AG10803 (cell line): ENCODE measurements at places on chromosomes 1 and 21.

DNA sequence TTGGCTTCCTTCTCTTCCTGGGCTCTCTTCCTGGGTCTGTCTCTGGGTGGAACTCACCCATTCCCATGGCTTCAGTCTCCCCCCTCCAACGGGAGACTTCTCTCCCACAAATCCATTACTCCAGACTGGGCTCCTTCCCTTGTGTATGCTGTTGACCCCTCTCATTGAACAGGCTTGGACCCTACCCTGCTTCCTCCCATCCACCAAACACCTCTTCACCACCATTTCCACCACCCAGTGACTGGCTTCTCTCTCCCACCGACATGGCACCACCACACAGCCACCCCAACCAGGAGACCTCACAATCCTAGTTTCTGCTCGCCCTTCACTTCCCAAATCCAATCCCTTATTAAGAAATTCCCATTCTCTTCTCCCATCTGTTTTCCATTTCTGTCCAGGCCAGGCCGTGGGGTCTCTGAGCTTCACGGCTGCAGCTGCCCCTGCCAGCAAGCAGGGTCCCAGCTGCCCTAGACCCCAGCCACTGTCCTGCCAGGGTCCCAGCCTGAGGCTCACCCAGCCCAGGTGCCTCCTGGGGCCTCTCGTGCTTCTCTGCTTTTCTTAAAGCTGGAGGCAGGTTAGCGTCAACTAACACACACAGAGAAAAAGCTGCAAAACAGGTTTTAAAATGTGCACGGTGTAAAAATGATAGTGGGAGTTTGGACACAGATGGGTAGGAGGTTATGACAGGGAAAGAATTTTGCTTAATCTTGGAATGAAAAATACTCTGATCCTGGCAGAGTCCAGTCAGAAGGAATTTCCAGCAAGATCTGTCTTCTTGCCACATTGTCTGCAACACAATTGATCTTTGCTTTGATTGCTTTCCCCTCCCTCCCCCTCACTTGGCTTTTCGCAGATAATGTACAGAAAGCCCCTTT, 383.8 kb upstream of the VAMP3 start:
- DNase-seq, result peak; percentile 29

DNA sequence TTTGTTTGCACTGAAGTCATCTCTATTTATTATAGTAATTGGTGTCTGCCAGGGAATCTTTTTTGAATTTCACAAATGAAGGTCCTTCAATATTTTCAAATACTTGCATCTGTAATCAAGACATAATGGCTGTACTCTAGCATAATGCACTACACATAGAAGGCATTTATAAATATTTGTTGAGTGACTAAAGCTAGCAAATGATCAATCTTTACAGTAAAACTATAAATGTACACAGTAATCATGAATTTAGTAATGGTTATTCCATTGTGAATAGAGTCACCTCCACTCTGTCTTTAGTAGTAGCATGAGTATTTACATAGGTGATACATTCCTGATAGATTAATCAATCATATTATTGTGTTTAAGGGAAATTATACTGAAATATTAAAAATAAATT, 119.6 kb downstream of the USH2A start:
- DNase-seq, result no peak

GRCh38 chr1:81606656-81607055, 194.1 kb upstream of the ADGRL2 start:
- no peak for DNase-seq

GRCh38 chr1:247638781-247639180, 33.4 kb downstream of the OR2G3 start:
- no peak for DNase-seq

DNA sequence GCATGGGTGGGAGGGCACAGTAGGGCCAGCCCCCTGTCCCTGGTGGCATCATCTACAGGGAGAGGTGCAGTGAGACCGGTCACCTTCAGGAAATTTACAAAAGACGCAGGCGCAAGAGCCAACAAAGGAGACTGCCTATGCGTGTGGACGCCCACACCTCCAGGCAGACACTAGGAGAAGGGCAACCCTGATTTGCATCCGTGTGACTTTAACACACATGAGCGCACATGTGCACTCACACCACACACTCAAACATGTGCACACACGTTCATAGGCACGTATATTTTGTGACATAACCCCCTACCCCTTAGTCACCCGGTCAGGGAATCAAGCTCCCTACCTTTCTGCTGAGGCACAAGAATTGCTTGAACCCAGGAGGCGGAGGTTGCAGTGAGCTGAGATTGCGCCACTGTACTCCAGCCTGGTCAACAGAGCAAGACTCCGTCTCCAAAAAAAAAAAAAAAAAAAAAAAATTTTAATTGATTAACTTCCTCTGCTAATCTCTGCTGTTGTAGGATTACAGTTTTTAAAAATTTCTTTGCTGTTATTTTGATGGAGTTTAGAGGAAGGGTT, 84.7 kb upstream of the SLC25A33 start:
- DNase-seq, result no peak

- no peak for DNase-seq
These were observed 23.6 kb downstream of the HTR6 start for GRCh38 chr1:19688041-19688842.

DNA sequence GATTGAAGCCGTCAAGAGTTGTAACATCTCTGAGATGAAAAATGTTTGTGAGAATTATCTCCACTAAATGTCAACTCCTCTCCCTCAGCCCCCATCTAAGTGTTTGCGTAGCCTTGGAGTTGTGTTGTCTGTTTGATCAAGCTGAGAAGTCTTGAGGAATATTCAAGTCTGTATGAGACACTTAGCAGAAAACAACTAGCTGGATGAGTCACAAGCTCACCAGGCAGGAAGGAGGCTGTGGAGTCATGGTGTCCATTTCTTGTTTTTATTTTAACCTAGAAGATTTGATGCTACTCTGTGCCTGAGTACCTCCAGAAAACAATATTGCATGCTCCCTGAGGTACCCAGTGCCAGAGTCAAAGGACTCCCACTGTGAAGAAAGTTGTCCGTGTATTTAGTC, 211.6 kb upstream of the PLXNA2 start:
- peak; percentile 25 for DNase-seq

GRCh38 chr1:10082785-10083479, 50.2 kb downstream of the UBE4B start:
- peak; percentile 81 for DNase-seq

DNA sequence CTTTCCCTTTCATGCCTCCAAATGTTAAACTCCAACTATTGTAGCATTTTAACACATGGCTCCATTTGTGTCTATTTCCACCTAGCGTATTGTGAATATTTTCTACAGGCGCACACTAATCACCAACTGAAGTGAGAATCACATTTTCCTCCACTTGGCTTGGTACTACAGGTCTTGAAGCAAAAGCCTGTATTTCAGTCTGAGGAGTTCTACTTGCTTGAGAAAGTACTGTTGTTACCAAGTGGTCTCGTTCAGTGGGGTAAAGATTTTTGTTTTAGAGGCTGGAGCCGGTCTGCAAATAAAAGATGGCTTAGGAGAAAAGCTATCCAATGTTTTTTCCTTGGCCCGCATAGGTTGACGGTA, 550 bp upstream of the PTBP2 start:
- DNase-seq, result peak; percentile 17

DNA sequence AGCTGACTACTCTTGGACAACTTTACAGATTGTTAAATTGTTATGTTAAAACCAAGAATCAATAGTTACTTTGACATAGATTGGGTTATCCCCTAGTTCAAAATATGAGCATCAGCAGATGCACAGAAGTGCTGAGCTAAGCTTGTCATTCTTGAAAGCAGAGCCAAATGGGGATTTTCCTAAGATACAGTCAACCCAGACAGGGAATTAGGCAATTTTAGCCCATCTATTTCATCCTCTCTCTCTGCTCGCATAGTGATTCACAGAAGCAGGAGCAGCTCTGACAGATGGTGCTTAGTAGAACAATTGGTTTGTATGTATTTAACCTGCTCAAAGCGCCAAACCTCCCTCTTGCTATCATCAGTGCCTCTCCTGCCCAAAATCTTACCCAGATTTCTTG, 27.9 kb upstream of the PRRC2C start:
- DNase-seq, result peak; percentile 27

DNA sequence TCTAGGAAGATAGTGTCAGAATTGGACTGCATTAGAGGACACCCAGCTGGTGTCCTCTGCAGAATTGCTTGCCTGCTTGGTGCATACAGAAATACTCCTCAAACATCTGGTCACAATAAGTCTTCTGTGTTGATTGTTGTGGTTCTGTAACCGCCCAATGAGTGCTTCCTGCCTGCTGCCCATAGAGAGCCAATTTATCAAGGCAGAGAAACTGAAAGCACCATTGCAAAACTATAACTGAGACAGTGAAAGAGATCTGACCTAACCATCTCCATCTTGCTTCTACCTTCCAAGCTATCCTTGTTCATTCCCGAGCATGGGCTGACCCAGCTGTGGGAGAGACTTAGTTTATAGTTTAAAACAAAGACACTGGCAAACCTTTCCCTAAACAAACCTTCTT, 462.4 kb upstream of the RGS18 start:
- no peak for DNase-seq

DNA sequence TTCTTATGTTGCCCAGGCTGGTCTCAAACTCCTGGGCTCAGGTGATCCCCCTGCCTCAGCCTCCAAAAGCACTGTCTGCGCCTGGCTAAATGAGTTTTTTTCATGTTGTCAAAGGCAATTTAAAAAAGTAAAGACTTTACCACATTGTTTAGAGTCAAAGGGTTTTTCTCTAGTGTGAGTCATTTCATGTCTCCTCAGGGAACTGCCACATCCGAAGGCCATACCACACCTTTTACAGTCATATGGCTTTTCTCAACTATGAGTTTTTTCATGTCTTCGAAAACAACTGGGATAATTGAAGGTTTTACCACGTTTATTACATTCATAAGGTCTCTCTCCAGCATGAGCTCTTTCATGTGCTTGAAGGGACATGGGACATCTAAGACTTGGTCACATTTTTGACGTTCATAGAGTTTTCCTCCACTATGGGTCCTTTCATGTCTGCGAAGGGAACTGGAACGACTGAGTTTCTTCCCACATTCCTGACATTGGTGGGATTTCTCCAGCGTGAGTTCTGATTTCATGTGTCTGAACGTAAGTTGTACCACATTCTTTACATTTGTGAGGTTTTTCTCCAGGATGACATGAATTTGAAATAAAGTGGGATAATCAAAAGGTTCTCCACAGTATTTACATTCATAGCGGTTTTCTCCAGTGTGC, 65.6 kb downstream of the UCHL5 start:
- no peak for DNase-seq

DNA sequence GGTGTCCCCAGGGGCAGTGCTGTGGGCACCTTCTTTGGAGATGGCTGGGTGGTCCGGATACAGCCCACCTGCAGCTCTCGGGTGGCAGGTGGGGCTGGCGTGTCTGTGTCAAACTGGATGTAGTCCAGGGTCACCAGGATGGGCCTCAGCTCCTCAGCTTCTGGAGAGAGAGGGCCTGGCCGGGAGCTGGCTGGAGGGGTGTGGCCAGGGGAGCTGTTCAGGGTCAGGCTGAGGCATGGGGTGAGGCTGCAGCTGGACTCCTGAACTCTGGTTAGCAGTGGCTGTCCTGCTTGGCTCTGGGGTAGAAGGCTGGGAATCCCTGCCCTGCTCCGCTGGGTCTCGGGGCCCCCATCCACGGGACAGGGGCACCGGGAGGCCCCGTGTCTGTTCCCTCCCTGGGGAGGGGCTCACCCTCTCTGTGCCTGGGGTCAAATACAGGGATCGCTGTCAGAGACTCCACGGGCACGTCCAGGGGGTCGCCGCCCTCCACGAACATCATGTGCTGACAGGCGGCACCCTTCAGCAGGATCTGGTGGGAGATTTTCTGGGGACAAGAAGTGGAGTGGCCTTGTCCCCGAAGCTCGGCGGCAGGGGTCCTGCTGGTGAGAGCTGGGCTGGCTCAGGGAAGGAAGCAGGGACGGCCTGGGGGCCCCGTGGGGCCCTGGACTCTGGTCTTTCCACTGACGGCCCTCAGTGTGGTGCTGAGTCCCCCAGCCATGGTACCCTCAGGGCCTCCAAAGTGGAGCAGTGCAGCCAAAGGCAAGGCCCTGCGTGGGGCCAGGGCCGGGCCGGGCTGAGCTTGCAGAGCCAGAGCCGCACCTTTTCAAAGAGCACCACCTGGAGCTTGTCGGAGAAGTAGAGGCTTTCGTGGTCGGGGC, 4.1 kb upstream of the TMEM52 start:
- no peak for DNase-seq

DNA sequence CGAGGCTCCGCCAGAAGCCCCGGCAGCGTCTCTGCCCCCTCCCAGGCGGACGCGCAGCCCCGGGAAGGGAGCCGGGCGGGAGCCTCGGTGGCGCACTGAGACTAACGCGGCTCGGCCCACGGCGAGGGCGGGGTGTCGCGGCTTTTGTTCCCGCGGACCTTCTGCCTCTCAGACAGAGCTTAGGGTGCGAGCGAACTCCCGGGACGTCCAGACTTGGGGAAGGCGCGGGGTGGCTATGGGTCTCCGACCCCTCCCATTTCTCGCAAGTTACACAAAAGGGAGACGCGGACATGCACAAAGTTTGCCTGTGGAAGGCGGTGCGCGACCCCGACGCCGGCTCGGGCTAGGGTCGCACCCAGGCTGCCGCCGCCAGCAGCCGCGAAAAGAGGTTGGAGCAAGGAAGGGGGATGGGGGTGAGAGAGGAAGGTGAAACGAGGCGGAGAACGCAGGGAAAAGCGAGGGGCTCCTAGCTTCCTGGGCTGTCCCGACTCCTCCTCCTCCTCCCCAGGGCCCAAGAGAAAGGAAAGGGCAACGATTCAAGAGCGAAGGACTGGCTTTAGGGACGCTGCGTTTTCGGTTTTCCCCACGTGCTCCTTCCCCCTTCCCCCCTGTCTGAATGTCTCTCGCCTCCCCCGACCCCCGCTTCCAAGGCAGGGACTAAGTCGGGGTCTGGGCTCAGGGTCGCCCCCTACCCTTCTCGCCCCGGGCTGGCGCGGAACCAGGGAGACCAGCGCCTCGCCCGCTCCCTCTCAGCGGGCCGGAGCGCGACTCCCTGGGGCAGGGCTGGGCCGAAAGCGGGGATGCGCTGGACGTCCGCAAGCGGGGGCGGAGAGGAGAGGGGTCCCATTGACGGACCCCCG, 729 bp downstream of the APP start:
- DNase-seq, result peak; percentile 60

DNA sequence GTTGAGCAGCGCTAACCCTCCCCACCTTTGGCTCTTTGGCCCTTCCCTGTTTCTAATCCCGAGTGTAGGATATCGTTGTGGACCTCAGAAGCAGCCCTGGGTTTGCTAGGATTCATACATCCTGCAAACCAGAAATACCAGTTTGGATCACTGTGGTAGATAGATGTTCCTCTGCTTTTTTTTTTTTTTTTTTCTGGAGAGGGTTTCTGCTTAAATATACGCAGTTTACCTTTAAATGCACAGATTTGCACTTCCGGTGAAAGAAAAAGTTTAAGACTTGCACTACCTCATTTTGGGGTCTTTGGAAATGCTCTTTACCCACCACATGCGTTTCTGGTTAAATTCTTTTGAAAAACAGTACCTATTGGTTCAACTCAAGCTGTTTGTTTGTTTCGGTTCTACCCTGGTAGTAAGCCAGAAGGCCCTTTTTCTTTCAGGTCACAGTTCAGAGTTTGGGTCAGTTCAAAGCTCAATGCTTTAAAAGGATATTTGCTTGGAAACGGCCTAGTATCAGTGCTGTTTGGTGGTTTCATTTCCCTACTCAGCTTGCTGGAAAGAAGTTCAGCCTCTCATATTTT, 908 bp downstream of the DDI2 start:
- DNase-seq, result no peak

GRCh38 chr1:203325418-203326091, 20.2 kb downstream of the BTG2 start:
- DNase-seq, result no peak
